ENCODE measurements at places on chromosomes 6 and 20. TPM values are rescaled to one million over a fixed set of nuclear protein-coding genes. Genes with fewer than 3 reads are reported as not detected.

Gene RALY
- 104 TPM for total RNA-seq

Gene PSORS1C1
- 1.5 TPM for total RNA-seq

Gene C6orf58
- total RNA-seq = not detected

Gene OR2H2
- total RNA-seq = not detected

Gene TOX2
- 0.47 TPM for total RNA-seq

Gene CTAGE9
- total RNA-seq = not detected

Gene TSBP1
- not detected for total RNA-seq

Gene CTNNBL1
- 63.4 TPM for total RNA-seq

Gene PNLDC1
- total RNA-seq = 0.17 TPM

Gene PSORS1C2
- not detected for total RNA-seq

Gene SNRPB
- total RNA-seq = 51.3 TPM

Gene OVOL2
- total RNA-seq = not detected

Gene GNMT
- 2.0 TPM for total RNA-seq

Gene DEFB132
- not detected for total RNA-seq

Gene NR2E1
- not detected for total RNA-seq

Gene EPHA7
- 1.5 TPM for total RNA-seq

Gene PLA2G7
- 0.15 TPM for total RNA-seq

Gene GPLD1
- total RNA-seq = 1.1 TPM

Gene SEMG1
- total RNA-seq = not detected

Gene OPRM1
- total RNA-seq = not detected

Gene MAS1
- total RNA-seq = not detected
